ENCODE measurements at places on chromosomes 12 and 14.

- DNase-seq = no peak
Observed at GRCh38 chr12:103640410-103640809, 53.3 kb downstream of the STAB2 start.

- no peak for DNase-seq
Observed at GRCh38 chr12:12182703-12183365, 84.0 kb downstream of the LRP6 start.

- no peak for DNase-seq
Observed at GRCh38 chr12:28963554-28963953, 185.5 kb upstream of the FAR2 start.

GRCh38 chr14:59241121-59241520 lies 52.7 kb downstream of the DAAM1 start:
- no peak for DNase-seq

- no peak for DNase-seq
Observed at GRCh38 chr14:50051106-50051505, 65.3 kb downstream of the VCPKMT start.

DNA sequence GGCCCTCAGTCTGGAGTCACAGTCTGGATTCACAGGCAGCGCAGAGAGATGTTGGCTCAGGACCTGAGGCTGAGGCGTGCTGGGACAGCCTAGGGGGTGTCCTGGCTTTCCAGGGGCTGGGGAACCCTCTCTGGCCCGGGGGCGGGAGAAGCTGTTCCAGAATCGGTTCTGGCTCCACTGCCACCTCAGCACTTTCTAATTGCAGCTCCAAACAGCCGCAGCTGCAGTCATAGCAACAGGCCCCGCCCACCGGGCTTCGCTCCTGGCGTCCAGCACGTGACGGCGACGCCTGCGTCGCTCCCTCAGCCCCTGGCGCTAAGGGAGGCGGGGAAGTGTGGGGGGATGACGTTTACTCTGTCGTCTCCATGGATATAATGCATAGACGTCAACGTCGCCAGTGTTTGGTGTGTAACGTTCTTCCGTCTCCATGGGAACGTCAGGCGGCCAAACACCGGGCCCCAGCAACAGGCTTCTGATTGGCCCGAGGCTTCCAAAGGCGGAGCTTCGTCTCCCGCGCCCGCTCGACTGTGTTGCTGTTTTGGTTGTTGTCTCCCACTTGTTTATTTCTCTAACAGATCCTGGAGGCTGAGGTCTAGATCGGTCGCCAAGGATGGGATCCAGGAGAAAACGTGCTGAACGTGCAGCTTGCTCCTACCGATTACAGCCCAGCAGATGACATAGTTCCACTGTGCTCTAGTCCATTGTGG lies 19.7 kb upstream of the FOS start:
- peak; percentile 99 for DNase-seq

- DNase-seq = no peak
Observed at GRCh38 chr12:76980196-76980595, 85.2 kb downstream of the E2F7 start.

DNA sequence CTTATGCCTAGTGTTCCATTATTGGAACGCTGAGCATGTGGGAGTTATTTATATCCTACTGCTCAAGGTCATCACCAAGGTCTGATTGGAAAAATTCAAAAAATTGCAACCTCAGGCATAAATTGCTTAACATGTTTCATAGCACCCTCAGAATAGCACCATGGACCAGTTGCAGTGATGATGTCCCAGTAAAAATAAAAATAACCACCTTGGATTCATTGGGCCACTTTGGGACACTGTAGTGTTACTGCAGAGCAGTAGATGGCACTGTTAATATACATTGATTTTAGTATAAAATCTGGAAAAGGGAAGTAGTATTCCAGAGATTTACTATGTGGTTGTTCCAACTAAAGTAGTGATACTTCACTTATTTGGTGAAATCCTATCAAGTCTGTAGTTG lies 31.0 kb upstream of the PTCSC3 start:
- no peak for DNase-seq
